ENCODE measurements at places on chromosomes 7 and 10.

- no peak for DNase-seq
These were observed 130.7 kb upstream of the NOBOX start for GRCh38 chr7:144534196-144534595.

DNA sequence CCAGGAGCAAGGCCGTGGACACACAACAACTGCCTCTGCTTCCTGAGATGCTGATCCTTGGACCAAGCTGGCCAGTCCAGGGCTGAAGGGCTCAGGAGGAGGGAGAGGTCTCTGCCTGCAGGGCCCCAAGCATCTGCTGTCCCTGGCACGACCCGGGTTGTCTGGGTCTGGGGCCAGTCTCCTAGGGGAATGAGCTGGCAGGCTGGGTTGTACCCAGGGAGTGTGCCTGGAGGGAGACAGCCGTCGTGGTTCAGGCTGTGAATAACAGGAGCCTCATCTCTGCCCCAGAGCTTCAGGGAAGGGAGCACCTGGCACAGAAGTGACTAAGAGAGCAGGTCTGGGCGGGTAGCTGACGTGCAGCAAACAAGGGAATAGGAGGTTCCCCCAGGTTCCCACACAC, 17.9 kb upstream of the SERPINE1 start:
- DNase-seq, result no peak

DNA sequence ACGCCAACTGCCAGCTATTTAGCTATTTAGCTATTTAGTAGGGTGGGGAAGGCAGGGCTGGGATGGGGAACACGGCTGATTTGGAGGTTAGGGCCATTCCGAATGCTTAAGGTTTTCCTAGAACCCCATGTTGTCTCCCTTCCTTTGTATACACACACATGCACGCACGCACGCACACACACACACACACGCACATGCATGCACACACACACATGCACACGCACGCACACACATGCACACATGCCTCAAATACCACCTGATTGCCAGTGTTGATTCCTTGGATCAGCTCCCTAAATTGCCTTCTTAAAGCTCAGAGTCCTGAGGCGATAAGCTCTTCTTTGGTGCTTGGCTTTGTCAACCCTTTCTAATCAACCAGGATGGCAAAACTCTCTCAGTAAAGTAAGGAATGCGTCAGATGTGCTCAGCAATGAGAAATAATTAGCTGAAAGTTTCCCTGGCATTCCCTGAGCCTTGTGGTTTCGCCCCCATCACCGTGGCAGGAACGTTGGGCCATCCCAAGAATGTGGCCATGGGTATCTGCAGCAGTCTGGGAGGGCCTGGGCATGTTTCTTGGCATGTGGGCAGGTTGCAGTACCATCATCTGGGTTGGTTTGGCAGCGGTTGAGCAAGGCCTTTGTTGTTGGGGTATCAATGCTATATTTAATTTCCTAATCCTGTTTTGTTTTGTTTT, 305.6 kb downstream of the LRMDA start:
- DNase-seq, result no peak

DNA sequence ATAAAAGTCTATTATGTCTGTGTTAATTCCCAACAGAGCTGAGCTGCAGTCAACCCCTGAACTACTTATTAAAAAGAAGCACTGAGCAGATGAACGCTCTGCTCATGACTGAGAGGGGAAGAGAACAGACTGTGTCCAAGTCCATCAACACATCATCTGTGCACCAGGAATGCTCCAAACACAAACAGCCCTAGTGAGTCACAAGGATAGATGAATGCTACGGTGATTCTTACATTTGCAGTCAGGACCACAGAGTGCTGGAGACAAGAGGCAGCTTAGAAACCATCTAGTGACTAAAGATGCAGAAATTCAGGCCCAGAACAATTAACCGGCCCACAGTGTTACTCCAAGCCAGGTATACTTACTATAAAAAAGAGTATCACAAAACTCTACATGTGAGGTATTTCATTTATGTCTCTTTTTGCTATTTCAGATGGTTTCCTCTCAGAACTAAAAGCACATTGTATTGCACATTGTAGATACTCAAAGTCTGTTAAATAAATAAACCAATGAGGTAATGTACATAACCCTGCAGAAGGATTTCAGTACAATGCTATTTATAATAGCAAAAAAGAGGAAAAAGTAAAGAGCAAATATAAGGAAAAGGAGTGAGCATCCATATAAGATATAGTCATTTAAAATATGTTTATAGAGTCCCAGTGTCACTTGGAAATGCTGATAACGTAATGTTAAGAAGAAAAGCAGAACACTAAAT, 159.2 kb downstream of the KCNMA1 start:
- no peak for DNase-seq

DNA sequence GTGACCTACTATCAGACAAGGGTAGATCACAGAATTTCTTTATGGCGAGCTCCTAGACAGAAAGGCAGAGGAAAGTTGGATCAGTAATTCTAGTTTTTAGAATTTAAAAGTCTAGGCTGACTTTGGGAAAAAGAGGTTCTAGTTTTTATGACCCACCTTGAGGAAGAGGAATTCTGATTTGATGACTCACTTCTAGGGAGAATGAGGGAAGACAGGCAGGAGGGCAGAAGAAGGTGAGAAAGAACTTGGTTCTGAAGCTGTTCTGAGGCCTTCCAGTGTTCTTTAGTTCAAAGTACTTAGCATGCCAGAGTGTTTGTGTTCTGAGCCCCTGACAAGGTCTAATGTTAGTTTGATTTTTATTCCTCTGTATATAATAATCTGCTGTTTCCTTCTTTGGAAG, 97.2 kb downstream of the PODXL start:
- DNase-seq, result no peak

GRCh38 chr10:58465629-58466028, 47.0 kb upstream of the BICC1 start:
- no peak for DNase-seq

- DNase-seq, result no peak
These were observed 10.4 kb upstream of the ATXN7L1 start for GRCh38 chr7:105886776-105887175.

- DNase-seq, result no peak
These were observed 633.4 kb upstream of the COBL start for GRCh38 chr7:51949726-51950644.

DNA sequence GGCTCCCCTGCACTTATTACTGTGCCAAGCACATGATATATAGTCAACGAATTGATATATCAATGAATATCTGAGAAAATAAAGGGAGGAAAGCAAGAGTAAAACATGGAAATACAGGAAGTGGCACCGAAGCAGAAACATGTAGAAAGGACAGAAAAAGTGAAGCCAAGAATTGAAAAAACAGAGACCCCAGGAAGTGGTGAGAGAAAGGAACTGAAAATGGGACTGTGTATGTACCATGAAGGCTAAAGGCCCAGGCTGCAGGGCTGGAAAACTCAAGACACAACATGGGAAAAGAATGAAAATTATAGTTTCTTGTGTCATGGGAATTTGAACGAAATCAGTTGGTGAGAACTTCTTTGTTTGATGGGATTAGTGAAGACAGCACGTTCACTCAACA, 60.6 kb downstream of the MAP3K8 start:
- DNase-seq, result no peak

DNA sequence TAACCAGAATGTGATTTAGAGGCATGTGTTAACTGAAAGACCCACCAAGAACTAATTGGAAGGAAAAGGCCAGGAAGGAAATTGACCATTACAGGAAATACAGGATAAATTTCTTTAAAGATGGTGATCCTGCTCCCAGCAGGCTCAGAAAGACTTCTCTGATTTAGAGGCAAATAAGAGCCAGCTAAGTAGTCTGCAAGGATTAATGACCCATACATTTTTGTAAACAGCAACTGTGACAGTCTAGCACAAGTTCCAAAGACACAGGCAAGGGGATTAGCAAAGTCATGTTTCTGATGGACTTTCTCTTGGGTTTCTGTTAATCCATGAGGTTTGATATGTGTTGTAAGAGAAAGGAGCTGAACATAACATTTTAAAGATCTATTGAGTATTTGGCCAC, 425.0 kb downstream of the HTR7 start:
- no peak for DNase-seq

- no peak for DNase-seq
These were observed 263.6 kb upstream of the POT1 start for GRCh38 chr7:125193263-125193662.

GRCh38 chr7:91194841-91195240, 69.4 kb upstream of the FZD1 start:
- no peak for DNase-seq
